Stimulated activated CD8-positive, alpha-beta memory T cell treated with anti-CD3 and anti-CD28 coated beads, Interleukin-7, amount 100 ng/mL, for 4 hours (primary cell): ENCODE measurements at places on chromosomes 3 and 15.
A peak's percentile ranks its signal among the peaks of the same experiment; 100 is the strongest.

DNA sequence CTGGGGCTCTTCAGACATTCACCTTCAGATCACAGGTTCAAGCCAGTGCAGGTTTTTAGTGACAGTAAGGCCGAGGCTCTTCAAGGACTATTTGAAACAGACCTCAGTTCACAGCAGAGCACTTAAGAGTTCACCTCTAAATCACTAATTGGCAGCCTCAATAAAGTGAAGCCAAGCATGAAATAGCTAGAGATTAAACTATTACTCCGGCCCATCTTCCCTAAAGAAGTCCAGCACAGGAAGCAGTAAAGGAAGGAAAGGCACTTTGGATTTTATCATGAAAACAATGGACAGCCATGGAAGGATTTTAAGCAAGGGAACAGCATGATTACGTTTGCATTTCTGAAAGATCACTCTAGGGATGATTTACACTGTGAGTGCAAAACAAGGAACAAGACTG lies 27.6 kb upstream of the ARL6 start:
- DNase-seq, result no peak

DNA sequence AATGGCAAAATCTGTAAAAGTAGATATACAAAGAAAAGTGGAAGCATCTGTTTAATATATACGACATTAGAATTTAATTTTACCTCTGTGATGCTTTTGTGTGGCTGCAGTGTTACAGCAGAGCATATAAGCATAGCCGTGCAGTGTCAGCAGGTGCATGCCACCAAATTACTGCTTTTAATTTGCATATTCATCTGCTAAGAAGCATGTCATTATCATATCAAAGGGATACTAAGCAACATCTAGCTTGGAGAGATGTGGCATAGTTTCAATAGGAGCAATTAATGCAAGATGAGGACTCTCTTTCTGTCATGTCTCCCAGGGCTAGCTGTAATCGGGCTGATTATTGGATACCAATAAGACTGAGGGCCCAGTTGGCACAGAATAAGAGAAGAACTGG lies 214.4 kb upstream of the SOX2 start:
- no peak for DNase-seq

- no peak for DNase-seq
These were observed 1.1 kb downstream of the PKM start for GRCh38 chr15:72229947-72230196.

DNA sequence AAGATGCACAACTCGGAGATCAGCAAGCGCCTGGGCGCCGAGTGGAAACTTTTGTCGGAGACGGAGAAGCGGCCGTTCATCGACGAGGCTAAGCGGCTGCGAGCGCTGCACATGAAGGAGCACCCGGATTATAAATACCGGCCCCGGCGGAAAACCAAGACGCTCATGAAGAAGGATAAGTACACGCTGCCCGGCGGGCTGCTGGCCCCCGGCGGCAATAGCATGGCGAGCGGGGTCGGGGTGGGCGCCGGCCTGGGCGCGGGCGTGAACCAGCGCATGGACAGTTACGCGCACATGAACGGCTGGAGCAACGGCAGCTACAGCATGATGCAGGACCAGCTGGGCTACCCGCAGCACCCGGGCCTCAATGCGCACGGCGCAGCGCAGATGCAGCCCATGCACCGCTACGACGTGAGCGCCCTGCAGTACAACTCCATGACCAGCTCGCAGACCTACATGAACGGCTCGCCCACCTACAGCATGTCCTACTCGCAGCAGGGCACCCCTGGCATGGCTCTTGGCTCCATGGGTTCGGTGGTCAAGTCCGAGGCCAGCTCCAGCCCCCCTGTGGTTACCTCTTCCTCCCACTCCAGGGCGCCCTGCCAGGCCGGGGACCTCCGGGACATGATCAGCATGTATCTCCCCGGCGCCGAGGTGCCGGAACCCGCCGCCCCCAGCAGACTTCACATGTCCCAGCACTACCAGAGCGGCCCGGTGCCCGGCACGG lies 991 bp downstream of the SOX2 start:
- DNase-seq, result no peak

DNA sequence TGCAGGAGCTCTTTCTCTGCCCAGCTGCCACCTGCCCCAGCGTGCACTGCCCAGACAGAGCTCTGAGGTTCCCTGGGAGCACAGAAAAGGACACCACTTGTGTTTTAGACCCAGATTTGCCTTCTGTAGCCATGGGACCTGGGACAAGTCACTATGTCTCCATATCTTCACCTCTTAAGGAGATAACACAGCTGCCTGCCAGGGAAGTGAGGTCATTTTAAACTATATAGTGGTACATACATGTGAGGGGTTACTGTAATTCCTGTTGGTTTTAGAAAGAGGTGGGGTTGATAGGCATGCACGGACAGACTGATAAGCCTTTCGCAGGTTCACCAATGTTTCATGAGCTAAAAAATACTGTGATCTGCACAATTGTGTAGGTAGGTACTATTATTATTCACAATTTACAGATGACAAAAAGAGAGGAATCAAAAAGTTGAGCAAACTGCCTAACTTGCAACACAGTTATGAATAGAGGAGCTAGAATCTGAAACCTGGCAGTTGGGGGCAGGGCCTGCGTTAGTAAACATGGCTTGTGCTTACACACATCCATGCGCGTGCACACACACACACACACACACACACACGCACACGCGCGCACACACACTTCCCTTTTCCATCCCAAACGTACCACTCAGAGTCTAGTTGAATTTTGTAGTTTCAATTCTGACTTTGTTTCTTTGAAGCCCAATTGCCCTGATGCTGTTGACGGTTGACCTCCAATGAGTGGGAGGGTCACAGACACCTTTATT lies 193.6 kb downstream of the FAM43A start:
- no peak for DNase-seq

DNA sequence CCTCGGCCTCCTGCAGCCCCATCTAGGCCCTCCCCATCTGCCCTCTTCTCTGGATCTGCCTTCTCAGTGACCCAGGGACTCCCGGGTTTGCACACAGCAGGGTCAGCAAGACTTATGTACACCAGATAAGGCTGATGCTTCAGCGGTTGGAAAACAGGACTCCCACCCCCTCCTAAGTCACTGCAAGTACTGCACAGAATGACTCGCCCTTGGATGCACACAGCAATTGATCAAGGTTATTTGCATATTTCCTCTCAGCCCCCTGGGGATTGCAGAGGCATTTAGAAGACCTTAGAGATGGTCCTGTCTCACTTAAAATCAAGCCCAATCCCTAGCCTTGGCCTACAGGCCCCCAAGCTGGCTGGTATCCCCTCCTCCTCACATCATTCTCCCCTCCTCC lies 8.9 kb downstream of the ACAN start:
- no peak for DNase-seq

DNA sequence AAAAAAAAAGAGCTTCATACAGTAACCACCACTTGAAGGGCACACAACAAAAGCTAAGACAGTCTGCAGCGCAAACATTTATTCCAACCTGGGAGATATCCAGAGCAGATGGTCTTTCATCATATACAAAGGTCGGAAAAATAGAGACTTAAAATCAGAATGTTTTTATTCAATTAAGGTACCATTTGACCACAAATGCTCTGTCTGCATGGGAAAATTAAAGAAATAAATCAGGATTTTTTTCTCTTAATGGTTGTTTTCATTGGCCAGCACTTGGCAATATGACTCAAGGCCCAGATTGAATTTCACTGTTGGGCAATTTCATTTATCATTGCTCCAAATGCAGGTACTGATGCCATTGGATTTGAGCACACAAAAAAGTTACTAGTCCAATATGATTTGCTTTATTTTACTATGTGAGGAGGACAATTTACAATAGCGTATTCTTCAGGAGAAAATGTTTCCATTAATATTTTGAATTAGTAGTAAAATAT lies 145.9 kb upstream of the AGTR1 start:
- DNase-seq, result no peak

DNA sequence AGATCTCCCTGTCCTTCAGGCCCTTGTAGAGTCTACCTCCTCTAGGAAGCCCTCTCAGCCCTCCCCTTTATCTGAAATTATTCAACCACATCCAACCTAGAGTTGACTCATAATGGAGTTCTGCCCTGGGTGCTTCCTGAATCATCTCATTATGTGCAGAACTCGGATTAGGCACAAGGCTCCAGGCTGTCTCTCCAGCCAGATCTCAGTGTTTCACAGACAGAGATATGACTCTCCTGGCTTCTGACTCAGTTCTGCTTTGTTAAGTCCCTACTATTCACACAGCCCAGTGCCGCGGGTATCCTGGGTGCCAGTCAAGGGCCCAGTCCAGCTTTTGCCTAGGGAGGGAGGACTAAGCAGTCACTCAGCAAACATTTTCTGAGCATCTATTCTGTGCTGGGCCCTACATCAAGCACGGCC lies 9.3 kb downstream of the STRA6 start:
- no peak for DNase-seq

DNA sequence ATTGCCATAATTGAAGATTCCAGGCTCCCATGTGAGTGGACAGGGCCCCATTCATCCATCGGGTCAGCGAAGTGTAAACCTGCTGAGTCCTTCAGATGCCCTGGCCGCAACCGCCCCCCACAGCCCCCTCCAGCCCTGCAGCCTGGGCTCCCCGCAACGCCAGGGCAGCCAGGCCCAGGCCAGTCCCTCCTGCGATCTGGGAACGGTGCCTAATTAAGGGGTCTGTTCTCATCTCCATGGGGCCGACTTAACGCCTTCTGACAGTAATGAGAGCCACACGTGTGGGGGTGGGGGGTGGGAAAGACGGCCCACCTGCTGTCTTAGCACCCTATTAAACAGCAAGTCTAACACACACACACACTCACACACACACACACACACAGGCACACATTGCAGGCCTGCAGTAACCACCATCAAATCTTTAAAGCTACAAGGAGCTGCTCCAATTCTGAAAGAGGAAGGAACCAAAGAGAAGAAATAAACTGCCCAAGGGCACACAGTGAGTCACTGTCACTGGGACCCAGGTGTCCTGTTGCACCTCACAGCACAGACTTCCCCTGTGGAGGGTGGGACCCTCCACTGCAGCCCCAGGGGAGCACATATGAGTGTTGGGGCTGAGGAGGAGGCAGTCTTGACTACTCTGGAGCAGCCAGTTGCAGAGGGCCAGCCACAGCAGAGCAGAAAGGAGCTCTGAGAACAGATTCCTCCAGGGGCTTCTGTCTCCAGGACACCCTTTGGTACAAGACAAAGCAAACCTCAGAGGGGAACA lies 31.8 kb upstream of the HES1 start:
- no peak for DNase-seq

DNA sequence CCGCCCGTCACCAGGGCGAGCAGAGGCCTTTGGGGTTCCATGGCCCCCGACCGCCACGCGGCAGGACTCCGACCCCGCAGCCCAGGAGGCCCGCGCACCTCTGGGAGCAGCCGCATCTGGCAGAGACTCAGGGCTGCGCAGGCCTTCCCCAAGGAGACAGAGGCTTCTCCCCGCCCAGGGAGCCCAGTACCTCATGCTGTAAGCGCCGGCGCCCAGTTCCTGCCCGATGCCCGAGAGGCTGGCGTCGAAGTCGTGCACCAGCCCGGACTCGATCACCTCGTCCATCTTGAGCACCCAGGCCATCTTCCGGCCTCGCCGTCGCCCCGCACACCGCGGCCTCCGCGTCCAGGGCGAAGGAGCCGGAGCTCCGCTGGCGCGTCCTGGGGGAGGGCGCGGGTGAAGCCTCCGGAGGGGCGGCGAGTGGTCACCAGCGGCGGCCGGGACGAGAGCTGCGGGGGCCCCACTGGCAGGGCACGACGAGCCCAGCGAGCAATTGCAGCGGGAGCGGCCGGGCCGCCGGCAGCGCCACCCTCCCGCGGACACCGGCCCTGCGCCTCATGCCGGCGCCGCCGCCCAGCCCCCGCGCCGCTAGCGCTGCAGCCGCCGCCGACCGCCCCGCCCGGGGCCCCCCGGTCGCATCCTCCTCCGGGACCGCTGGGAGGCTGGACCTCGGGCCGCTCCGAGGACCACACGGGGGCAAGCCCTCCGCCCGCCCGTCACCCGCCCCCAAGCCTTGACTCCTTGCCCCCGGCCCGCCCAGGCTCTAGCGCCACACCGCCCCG lies 468 bp downstream of the UBP1 start:
- no peak for DNase-seq

DNA sequence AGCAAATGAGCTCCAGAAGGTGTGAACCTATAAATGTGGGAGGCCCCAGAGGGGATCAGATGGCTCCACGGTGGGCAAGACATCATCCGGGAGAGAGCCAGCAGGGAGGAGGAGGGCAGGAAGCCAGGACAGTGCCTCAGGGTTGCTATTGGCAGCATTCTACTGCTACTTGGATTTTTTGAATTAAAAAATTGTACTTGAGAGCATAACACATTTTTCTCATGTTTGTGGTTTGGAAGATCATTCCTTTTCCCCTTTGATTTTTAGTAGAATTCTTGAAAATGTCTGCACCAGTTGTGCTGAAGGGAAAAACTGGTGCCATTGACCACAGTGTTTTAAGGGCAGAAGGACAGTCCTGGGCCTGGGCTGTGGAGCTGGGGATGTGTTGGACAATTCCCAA lies 59.2 kb downstream of the LYZL4 start:
- no peak for DNase-seq

DNA sequence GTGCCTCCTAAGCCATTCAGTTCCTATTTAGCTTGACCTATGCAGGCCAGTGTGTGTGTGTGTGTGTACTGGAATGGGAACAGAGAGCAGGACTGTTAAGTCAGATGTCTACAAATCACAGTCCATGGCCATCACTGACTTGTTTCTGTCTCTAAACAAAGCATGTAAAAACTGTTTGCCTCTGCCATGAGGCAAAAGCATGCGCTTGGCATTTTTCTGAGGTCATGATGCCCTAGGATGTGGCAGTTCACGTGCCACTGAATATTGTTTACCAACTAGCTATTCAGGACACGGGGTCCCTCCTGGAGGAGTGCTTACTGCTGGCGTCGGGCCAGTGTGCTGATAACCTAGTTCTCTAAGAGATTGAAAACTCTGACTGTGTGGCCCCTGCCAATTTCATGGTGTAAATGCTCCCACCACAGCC lies 8.2 kb upstream of the ATP13A3 start:
- no peak for DNase-seq

- no peak for DNase-seq
These were observed 613.3 kb downstream of the TUSC7 start for GRCh38 chr3:117322866-117323265.

GRCh38 chr3:174125267-174125824 lies 727.8 kb downstream of the NLGN1 start:
- no peak for DNase-seq

DNA sequence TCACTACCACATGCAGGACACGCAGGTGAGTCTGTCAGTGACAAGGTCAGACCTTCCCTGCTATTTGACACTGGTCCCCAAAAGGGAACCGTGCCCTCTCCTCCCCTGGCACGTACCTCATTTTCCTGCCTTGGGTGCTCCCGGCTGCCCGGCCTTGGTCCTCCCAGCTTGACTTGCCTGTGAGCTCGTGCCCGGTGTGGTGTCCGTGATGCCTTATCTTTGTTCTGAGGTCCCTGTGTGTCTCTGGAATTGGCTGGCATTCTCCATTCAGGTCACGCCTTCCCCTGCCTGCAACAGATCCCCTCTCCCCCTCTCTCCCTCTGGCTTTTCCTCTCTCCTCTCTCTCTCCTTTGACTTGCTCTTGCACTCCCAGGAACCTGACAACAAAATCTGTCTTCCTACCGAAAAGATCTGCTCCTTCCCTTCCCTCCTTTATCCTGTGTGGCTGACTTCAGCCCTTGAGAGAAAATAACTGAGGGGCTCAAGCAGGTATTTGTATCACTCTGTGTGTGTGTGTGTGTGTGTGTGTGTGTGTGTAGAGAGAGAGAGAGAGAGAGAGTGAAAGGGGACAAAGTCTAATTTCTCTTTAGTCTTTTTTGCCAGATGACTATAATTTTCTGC lies at the start of gene MASP1:
TSS of gene MASP1 (minus strand) at position 226 of the 621 bp plus-strand sequence. CDS start at position 121, 105 bp downstream.
- DNase-seq, result no peak

- DNase-seq, result no peak
These were observed 3.1 kb upstream of the CXCR6 start for GRCh38 chr3:45940004-45940780.

- DNase-seq, result peak; percentile 79
These were observed 32.8 kb downstream of the DNASE1L3 start for GRCh38 chr3:58177747-58178527.
